G401 (cell line): ENCODE measurements at places on chromosomes 7 and 10.

- DNase-seq: no peak
Observed at GRCh38 chr10:58010073-58010702, 257.5 kb downstream of the IPMK start.

- DNase-seq: no peak
Observed at GRCh38 chr7:106236065-106236464, 48.7 kb downstream of the NAMPT start.

DNA sequence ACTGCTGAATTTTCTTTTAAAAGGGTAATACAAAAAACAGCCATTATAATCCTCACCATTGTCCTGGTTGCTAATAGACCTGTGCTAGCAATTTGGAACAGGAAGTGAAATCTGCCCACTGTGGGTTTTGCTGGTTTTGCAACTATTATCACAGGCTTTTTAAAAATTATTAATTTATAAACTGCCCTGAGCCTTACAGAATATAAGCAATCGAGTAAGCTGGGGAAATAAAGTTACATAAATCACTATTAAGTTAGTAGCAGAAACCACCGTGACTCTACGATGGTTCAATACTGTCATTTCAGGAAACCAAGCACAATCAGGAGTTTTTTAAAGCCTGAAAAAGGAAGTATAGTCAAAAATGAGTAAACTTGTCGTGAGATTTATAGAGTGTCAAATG lies 62.3 kb downstream of the TMEM26 start:
- no peak for DNase-seq

DNA sequence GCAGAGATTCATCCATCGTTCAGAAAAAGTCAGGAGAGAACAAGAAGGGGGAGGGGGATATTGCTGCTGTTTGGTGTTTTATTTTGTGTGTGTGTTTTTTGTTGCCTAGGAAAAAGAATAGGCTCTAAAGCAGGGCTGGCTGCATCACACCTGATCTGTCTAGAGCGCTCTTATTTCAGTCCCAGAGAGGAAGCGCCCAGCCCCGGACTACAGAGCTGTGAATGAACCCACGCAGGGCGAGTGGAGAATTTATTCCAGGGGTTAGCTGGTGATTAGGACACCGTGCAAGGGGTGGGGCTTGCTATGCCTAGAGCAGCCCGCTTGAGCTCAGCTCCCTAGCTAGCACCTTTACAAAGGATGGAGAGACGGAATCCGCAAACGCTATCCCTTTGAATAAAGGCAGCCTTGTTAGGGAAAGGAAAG lies 621 bp upstream of the FAM13C start:
- DNase-seq: peak; percentile 76

DNA sequence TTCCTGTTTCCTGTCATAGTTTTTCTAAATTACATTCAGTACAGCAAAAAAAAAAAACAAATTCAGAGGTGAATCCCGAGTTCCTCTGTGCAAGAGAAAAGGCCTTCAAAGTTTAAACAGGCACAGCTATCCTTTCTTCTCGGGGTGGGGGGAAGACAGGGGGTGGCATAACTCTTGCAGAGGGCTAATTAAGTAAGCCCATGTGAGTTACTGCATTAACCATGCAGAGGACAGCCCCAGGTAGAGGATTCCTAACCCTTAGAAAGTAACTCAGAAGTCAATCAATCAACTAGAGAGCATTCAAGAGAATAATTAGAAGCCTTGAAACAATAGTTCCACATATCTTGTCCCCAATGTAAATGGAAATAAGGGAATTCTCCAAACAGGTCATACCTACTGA lies 170.9 kb downstream of the CSTF2T start:
- no peak for DNase-seq
